ENCODE measurements at places on chromosomes 4 and X.
A peak's percentile ranks its signal among the peaks of the same experiment; 100 is the strongest.

- no peak for DNase-seq
Measured at GRCh38 chrX:50158593-50158992, 42.2 kb downstream of the AKAP4 start.

- no peak for DNase-seq
Measured at GRCh38 chr4:129600898-129601297, 504.9 kb downstream of the C4orf33 start.

- DNase-seq: no peak
Measured at GRCh38 chr4:114905017-114905416, 208.4 kb downstream of the NDST4 start.

DNA sequence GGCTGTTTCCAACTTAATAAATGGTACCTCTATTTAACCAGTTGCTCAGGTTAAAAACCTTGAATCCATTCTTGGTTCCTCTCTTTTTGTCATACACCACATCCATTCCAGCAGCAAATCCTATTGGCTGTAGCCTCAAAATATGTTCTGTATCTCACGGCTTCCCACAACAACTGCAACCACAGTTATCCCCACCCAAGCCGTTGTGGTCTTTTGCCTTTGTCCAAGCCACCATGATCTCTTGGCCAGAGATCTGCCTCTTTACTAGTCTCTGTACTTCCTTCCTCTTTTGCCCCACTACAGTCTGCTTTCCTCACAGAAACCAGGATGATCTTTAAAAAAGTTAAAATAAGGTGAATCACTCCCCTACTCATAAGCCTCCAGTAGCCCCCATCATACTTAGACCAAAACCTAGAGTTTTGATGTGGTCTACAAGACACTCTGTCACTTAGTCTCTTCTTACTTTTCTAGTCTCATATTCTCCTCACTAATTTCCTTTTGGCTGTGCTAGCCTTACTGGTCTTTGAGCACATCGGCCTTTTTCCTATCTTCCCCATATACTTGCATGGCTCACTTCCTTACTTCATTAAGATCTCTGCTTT is 10.3 kb downstream of the MAOA start:
- DNase-seq: no peak

DNA sequence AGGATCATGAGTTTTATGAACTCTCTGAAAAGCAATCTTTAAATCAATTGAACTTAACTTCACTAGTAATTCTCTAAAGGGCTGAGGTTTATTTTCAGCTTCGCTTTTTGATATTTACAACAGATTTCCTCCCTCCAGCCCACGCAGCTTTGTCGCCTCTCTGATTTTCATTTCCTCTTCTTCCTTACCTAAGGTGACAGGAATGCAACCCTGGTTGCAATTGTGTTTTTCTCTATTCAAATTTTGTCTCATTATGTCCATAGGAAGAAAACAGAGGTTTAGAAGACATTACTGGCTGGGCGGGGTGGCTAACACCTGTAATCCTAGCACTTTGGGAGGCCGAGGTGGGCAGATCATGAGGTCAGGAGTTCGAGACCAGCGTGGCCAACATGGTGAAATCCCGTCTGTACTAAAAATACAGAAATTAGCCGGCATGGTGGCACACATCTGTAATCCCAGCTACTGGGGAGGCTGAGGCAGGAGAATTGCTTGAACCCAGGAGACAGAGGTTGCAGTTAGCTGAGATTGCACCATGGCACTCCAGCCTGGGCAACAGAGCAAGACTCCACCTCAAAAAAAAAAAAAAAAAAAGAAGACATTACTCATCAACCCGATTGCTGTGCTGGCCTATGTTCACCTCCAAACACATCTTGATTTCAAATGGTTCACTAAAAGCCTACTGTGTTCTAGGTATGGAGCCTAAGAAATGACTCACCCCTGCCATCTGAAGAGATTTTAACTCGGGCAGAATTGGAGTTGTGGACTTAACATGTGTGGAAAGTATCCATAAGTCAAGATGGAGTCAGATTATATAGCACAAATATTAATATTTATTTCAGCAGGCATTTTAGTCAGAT is 36.8 kb downstream of the VSIG4 start:
- no peak for DNase-seq

DNA sequence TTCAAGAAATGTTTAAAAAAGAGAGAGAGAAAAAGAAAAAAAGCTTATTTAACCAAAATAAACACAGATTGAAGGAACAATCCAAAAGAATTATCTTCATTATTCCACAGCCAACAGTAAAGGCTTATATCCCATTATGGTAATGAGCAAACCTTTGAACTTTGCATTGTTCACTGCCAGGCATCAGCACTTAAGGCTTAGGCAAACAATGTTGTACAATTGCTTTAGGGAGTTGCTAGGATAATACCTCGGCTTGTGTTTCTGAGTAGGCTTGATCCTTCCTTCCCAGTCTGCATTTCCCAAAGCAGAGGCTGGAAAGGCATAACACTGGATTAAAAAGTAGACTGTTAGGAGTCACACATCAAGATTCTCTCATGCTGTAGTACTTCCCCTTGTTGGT is 352.7 kb upstream of the IGFBP7 start:
- DNase-seq: no peak

GRCh38 chr4:39410415-39410814 is 3.7 kb downstream of the KLB start:
- no peak for DNase-seq

DNA sequence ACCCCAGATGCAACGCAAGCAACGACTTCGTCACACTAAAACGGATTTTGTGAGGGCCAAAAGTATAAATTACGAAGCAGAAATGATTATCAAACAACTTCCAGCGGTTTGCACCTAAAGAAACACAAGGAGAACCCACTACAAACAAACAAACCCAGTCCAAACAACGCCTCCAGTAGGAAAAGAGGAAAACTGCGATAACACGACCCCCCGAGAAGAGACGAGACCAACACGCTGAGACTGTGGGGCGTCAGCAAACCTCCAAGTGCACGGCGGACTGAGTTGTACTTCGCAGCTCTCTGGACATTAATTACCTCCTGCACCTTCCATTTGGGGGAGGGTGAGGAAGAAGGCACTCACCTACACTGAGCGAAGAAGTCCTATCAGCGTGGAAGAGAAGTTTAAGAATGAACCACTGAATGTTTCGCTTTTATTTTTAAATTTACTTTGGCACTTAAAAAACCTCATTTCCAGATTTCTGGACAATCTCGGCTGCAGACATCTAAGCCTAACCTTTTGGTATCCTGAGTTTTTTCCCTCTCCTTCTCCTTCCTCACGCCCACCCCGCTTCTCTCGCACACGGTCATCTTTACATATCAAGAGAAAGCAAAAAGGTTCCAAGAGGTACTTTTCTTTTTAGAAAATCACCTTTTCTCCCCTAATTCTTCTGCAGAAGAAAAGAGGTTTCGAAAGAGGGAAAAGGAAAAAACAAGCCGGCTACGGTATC is at the start of gene MAB21L2:
MAB21L2 (plus strand) TSS at position 6 of the 727 bp plus-strand sequence. CDS start 879 bp downstream, outside the sequence.
- DNase-seq: no peak

GRCh38 chr4:35723973-35724372 is 520.3 kb downstream of the ARAP2 start:
- no peak for DNase-seq

- DNase-seq: no peak
Measured at GRCh38 chrX:129641469-129641868, 13.3 kb downstream of the APLN start.

DNA sequence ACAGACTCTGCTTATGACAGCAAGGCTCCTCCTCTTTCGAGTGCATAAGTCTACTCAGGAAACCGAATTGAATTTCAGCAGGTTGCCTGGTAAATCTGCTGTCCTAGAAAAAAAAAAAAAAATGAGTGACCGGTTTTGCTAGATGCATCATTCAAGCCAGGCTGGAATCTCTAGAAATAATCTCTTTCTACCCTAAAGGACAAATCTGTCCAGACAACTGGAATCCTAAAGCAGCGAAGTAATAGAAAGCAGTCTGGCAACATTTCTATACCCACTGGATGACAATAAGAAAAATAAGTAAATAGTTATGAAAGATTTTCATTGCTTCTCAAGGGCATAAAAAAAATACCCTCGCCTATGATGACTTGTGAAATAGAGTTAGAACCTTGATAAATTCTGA is 703.5 kb downstream of the RPA4 start:
- no peak for DNase-seq

- DNase-seq: no peak
Measured at GRCh38 chr4:158255727-158256324, 45.5 kb downstream of the TMEM144 start.

DNA sequence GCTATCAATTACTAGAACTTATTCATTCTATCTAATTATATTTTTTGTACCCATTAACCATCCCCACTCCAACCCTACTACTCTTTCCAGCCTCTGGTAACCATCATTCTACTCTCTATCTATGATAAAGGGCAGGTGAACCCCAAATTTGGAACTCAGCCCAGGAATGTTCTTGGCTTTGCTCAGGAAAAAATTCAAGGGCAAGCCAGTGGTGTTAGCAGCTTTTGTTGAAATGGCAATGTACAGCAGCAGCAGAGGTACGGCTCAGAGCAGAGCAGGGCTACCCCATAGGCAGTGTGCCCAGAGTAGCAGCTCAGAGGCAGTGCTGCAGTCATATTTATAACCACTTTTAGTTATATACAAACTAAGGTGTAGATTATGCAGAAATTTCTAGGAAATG is 138.2 kb downstream of the RNF150 start:
- DNase-seq: no peak

DNA sequence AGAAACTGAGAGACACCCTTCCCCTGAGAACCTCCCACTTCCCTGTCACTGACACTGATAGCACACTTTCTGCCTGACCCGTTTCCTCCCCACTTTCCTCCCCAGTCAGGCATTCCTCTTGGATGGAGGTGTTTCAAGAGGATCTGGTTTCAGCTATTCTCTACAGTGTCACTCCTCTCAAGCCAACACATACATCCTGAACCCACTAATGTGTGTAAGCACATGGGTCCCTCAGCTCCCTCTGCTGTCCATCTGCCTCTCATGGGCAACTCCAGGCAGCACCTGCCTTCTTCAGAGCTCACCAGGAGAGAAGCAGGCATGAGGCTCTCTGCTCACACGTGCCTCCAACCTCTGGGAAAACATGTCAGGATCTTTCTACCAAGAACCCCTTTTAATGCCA is 207.6 kb downstream of the NAF1 start:
- DNase-seq: no peak

GRCh38 chr4:182090186-182090585 is 153.0 kb upstream of the TENM3 start:
- DNase-seq: no peak

DNA sequence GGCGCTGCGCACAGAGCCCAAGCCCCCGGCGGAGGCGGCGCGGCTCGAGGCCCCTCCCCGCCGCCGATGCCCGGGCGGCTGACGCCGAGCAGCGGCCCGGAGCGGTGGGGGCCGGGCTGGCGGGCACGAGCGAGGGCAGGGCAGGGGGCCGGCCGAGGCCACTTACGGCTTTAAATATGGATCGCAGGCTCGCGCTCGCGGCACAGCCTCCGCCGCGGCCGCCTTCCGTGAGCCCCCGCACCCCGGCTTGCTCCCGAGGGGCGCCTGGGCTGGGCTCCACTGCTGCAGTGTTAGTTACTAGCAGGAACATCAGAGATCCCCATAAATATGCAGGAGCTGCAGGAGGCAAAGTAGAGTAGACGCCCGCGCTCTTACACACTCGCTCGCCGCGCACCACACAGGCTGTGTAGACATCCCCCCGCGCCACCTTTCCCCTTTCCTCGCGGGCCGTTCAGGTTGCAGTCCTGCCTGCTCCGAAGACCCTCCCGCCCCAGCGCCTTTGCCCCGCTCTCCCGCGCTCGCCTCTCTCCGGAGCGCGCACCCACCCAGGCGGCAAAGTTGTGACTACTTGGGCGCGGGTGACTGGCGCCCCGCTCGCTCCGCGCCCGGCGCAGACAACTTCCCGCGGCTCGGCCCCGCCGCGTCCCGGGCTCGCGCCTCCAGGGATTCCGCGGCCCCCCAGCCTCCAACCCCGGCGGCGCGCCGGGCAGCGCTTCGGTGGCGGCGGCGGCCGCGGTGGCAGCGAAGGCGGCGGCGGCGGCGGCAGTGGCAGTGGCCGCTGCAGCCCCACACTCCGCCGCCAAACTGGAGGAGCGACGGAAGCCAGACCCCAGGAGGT is 152.0 kb upstream of the SLC4A4 start:
- peak; percentile 67 for DNase-seq

GRCh38 chr4:145618210-145618931 is 814 bp upstream of the MMAA start:
- peak; percentile 41 for DNase-seq

- no peak for DNase-seq
Measured at GRCh38 chrX:110321670-110322069, 3.8 kb upstream of the AMMECR1 start.

DNA sequence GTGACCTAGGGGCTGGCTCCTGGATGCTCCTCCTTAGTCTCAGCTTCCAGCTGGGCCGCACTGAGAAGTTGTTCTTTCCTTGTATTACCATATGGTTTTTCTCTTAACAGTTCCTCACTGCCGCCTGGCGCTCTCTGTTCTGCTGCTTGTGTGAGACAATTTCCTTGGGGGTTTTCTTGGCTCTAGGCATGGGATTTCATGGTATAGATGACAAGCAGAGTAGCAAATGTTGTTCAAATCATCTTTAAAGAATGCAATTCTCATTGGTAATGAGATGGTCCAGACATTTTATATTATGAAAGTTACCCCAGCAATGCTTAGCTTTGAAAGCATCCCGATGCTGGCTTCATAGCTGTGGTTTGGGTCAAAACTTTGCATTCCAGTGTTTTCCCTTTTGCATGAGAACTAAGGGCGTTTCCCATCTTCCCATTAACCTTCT is 37.6 kb downstream of the SEPTIN11 start:
- DNase-seq: no peak

- no peak for DNase-seq
Measured at GRCh38 chrX:10534611-10535010, 85.8 kb downstream of the MID1 start.

DNA sequence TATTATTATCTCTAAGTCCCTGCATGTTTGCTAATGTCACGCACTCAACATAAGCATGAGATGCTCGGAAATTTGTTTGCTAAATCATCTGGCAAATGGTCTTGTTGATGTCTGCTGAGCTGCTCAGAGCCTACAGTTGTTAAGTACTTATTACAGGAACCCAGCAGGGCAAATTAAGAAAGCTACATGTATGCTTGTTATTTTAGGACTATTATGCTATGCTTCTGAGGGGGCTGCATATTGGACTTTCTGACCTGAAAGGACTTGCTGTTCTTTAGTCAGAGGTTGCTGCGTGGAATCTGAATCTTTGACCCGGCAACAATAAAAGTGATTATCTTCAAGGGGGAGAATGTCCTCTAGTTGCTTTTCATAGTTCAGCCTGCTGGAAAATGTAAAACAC is 36.3 kb upstream of the TENM3 start:
- no peak for DNase-seq

DNA sequence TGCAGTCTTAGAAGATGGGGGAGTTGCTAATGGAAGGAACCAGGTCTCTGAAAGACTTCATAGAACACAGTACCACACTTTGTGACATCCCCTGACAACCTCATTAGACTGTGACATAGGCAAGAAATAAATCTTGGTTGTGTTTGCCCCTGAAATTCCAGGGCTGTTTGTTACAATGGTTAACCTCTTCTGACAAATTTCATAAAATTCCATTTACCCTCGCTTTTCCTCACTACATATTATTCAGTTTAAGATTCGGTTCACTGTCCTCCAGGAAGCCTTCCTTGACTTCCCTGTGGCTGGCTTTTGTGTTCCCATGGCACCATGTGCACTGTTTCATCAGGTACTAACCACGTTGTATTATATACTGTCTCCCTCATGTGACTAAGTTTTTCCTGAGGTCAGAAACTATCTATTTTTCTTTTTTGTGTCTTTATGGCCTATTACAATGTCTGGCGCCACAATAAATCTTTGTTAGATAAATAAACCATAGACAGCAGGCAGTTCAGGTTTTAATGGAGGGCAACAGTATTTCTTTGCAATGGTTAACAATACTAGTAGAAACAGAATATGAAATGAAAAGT is 54.2 kb downstream of the ATXN3L start:
- no peak for DNase-seq
